Uterus (tissue), 4 donors: ENCODE measurements at places on chromosomes 1 and 21. TPM values are rescaled to one million over a fixed set of nuclear protein-coding genes. Genes with fewer than 3 reads are reported as not detected.

DNA sequence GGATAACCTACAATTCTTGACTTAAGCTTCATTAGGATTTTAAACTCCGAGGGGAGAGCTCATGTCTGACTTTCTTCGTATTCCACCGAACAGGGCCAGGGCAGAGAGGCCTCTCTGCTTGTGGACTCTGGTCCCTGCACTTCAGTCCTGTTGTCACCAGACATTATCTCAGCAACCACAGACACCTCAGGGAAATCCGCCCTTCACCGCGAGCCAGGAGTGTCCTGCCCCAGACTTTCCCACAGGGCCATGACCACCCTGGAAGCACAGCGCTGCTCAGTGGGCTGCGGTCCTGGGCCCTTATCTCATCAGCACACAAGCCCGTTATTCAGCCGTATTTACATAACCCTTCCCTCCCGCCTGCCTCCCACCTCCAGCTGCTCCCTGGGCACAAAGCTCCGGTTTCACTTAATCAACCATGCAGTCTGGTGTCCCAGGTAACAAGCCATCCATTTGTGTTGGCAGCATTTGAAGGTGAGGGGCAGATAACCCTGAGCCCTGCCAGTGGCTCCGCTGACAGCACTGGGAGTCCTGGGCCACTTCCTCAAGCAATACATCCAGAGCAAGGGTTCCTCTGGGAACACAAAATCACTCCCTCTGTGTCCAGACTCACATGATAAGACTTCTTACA lies 122.8 kb upstream of the RAB4A start:
- no peaks in the 10 kb centered on the region for H3K27me3 ChIP-seq
- DNase-seq: no peak
- H3K36me3 ChIP-seq: no peaks in the 10 kb centered on the region
- no peak overlapping the region for H3K27ac ChIP-seq
- H3K4me3 ChIP-seq: no peak overlapping the region
- H3K4me1 ChIP-seq: no peaks in the 10 kb centered on the region

- no peak for DNase-seq
- H3K27me3 ChIP-seq: no peaks in the 10 kb centered on the region
- peaks cover 9% of the 10 kb centered on the region for H3K4me1 ChIP-seq
- no peak overlapping the region for H3K4me3 ChIP-seq
- H3K27ac ChIP-seq: no peak overlapping the region
- H3K36me3 ChIP-seq: no peaks in the 10 kb centered on the region
These were observed 10.2 kb downstream of the USP24 start for GRCh38 chr1:55204997-55205396.

DNA sequence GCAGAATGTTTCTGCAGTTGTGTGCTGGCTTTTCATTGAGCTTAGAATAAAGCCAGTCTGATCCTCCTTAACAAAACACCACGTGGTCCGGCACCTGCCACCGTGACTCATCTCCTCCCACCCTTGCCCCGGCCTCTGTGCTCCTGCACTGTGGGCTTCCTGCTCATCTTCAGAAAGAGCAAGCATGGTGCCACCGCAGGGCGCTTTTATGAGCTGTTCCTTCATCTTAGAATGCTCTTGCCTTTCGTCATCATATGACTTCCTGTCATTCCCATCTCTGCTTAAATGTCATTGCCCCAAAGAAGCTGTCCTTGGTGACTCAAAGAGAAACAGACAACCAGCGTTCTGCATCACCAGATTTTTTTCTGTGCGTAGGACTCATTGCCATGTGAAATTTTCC lies 117.8 kb downstream of the HHAT start:
- no peak for DNase-seq
- no peaks in the 10 kb centered on the region for H3K4me1 ChIP-seq
- no peaks in the 10 kb centered on the region for H3K27me3 ChIP-seq

DNA sequence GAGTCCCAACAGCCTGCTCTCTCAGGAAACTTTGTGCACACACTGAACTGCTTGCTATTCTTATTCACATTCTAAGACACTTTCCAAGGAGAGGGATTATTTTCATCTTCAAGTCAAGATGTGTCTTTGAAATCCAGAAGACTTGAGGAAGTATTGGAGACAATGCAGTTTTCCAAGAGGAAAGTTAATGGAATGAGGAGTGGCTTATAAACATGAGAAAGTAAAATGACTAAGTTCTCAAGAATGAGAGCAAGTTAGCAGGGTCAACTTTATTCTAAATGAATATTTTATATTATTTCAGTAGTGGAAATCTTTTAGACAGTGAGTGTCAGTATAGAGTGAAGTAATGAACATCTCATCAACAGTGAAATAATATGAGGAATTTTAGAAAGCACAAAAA lies 1239.3 kb downstream of the MRPL39 start:
- no peak overlapping the region for H3K4me3 ChIP-seq
- DNase-seq: no peak
- no peak overlapping the region for H3K27ac ChIP-seq
- no peaks in the 10 kb centered on the region for H3K4me1 ChIP-seq
- no peaks in the 10 kb centered on the region for H3K36me3 ChIP-seq
- H3K27me3 ChIP-seq: no peaks in the 10 kb centered on the region

DNA sequence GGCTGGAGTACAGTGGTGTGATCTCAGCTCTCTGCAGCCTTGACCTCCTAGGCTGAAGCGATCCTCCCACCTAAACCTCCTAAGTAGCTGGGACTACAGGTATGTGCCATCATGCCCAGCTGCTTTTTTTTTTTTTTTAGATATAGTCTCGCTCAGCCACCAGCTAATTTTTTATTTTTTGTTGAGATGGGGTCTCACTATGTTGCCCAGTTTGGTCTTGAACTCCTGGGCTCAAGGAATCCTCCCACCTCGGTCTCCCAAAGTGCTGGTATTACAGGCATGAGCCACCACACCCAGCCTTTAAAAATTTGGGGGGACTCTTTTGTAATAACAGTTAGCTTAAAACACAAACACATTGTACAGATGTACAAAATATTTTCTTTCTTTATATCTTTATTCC lies 1.7 kb upstream of the SNX27 start:
- DNase-seq: no peak
- no peak overlapping the region for H3K4me3 ChIP-seq
- H3K36me3 ChIP-seq: no peaks in the 10 kb centered on the region

DNA sequence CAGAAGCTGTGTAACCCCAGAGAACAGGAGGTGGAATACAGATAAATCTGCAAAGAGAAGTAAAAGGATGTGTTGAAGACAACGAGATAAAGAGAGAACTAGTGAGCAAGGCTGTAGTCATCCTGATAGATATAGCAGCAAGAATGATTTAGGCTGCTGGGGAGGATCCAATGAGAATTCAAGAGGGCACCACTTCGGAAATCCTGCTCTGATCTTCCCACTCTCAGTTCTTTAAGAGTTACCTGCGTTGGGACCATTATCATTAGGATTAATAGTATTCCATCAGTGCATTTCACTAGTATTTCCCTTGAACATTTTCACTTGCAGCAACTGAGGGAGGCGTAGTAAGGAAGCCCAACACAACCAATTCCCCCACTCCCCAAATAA lies at the start of gene BRINP3:
BRINP3 (minus strand) TSS at position 103 of the 387 bp plus-strand sequence.
- DNase-seq: no peak
- peak within 1 kb of the TSS; percentile 11 for H3K4me3 ChIP-seq
- H3K36me3 ChIP-seq: no peaks in the 10 kb centered on the region
- no peak within 1 kb of the TSS for H3K27ac ChIP-seq
- peaks cover 24% of the 10 kb centered on the region for H3K27me3 ChIP-seq

GRCh38 chr1:111191496-111191895 lies 8.9 kb downstream of the DENND2D start:
- DNase-seq: no peak
- no peaks in the 10 kb centered on the region for H3K27me3 ChIP-seq
- no peak overlapping the region for H3K4me3 ChIP-seq
- H3K36me3 ChIP-seq: no peaks in the 10 kb centered on the region
- H3K27ac ChIP-seq: no peak overlapping the region
- no peaks in the 10 kb centered on the region for H3K4me1 ChIP-seq

DNA sequence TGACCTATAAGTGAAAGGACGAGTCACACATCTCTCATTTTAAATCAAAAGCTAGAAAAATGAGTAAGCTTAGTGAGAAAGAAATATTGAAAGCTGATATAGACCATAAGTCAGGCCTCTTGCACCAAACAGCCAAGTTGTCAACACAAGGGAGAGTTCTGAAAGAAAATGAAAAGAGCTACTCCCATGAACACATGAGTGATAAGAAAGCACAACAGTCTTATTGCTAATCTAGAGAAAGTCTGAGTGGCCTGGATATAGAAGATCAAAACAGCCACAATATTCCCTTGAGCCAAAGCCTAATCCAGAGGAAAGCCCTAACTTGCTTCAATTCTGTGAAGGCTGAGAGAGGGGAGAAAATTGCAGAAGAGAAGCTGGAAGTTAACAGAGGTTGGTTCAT lies 175.0 kb downstream of the SMYD3 start:
- no peak overlapping the region for H3K4me3 ChIP-seq
- no peaks in the 10 kb centered on the region for H3K36me3 ChIP-seq
- no peaks in the 10 kb centered on the region for H3K27me3 ChIP-seq
- H3K27ac ChIP-seq: no peak overlapping the region

GRCh38 chr1:43957407-43958040 lies 10.8 kb downstream of the IPO13 start:
- no peak overlapping the region for H3K4me3 ChIP-seq
- no peaks in the 10 kb centered on the region for H3K4me1 ChIP-seq
- no peak overlapping the region for H3K27ac ChIP-seq
- H3K27me3 ChIP-seq: no peaks in the 10 kb centered on the region

DNA sequence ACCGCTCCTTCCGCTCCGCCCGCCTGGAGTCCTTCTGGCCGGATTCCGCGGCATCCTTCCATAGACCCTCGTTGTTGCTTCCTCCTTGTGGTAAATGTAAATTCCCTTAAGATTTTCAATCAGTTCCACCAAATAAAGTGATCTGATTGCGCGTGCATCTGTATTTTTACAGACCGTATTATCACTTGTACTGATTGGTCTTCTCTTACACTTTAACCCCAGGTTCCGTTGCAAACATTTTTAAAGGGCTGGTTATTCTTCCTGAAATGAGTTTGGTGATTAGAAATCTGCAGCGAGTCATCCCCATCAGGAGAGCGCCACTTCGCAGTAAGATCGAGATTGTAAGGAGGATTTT lies 483 bp downstream of the YBEY start:
- peaks cover 12% of the 10 kb centered on the region for H3K4me1 ChIP-seq
- no peaks in the 10 kb centered on the region for H3K36me3 ChIP-seq
- H3K27me3 ChIP-seq: no peaks in the 10 kb centered on the region

GRCh38 chr1:54127594-54128300 lies 25.1 kb downstream of the CDCP2 start:
- H3K27me3 ChIP-seq: no peaks in the 10 kb centered on the region
- H3K4me3 ChIP-seq: no peak overlapping the region
- no peak overlapping the region for H3K27ac ChIP-seq
- DNase-seq: no peak

DNA sequence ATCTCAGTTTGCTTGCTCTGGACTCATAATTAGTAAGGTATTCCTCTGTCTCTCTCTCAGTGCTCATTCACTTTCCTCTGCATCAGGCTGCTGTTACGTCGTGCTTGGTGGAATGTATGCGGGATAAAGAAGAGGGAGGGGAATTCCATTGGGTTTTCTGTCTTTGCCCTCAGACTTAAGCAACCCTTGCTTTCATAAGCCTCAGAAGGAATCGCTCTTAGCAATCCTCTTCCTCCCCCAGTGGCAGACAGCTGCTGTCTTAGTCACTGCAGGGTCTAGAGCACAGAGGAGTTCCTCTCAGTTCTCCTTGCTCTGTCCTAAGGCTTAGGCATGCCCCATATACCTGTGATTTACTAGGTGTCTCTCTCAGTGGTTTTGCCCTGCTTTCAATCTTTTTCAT lies 19.1 kb upstream of the NTMT2 start:
- H3K27ac ChIP-seq: no peak overlapping the region
- no peak for DNase-seq
- no peaks in the 10 kb centered on the region for H3K27me3 ChIP-seq
- no peaks in the 10 kb centered on the region for H3K4me1 ChIP-seq

- H3K4me1 ChIP-seq: no peaks in the 10 kb centered on the region
- no peak for DNase-seq
- H3K4me3 ChIP-seq: no peak overlapping the region
- no peaks in the 10 kb centered on the region for H3K27me3 ChIP-seq
- no peak overlapping the region for H3K27ac ChIP-seq
These were observed 125.1 kb downstream of the GIPC2 start for GRCh38 chr1:78170859-78171258.

Gene UBR4
- total RNA-seq: 50.0 TPM

Gene ACOT11
- total RNA-seq: 4.1 TPM

Gene C1orf87
- 1.9 TPM for total RNA-seq

Gene SLAMF7
- total RNA-seq: 0.76 TPM

Gene KPRP
- total RNA-seq: not detected

Gene URB2
- total RNA-seq: 2.9 TPM

Gene CSMD2
- total RNA-seq: not detected

Gene SPATA21
- not detected for total RNA-seq
